Left kidney (tissue), 8 donors: ENCODE measurements at places on chromosomes 1 and 21. TPM values are rescaled to one million over a fixed set of nuclear protein-coding genes. Genes with fewer than 3 reads are reported as not detected.

The NHLH1 gene
- 0.22 TPM for polyA plus RNA-seq

The SEC22B gene
- polyA plus RNA-seq = 45.3 TPM

The SAMD11 gene
- polyA plus RNA-seq = 45.7 TPM

The OLFML2B gene
- polyA plus RNA-seq = 8.5 TPM

The ZFP69B gene
- 7.8 TPM for polyA plus RNA-seq

The AJAP1 gene
- polyA plus RNA-seq = 0.68 TPM

The RGS5 gene
- polyA plus RNA-seq = 7.3 TPM

The LIPI gene
- 0.38 TPM for polyA plus RNA-seq

The LDLRAD1 gene
- polyA plus RNA-seq = not detected
